NCI-H1092 treated with DMSO at 0.1 percent for 48 hours (cell line): ENCODE measurements at places on chromosomes 3 and 15.

GRCh38 chr3:116433552-116433951, 11.7 kb downstream of the LSAMP start:
- no peak for DNase-seq

DNA sequence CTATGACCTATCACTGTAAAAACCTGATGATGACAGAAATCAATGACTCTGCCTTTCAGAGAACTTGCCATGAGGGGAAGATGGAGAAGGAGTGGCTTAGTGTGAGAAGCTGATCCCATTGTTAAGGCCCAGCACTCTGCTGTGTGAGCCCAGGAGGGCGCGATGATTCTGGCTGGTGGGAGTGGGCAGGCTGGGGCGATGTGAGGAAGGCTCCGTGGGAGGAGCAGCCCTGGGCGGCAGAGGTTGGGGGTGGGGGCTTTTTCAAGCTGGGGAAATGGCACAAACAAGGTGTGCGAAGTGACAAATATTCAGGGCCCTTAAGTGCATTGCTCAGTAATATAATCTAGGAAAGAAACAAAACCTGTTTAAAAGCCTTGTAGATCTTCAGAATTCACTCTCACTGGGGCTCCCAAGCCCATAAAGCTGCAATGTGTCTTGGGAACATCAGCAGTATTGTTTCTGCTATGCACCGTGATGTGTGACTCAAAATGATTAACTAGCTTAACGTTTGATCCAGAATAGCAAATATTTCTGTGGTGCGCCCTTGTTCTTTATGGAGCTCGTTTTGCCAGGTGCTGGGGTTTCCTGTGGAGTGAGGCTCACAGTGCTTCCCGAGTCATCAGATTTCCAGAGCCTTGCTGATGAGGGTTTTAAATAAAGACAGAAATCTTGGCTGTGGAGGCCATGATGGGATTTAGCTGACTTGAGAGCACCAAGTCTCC, 141.0 kb downstream of the CHDH start:
- peak; percentile 15 for DNase-seq

- DNase-seq: peak; percentile 22
These were observed 283.8 kb downstream of the C3orf38 start for GRCh38 chr3:88433568-88433967.

- DNase-seq: no peak
These were observed 37.6 kb downstream of the TMCC1 start for GRCh38 chr3:129855832-129856419.

GRCh38 chr15:63715818-63716217, 117.9 kb downstream of the HERC1 start:
- no peak for DNase-seq

GRCh38 chr3:172142051-172142863, 102.9 kb downstream of the FNDC3B start:
- DNase-seq: no peak

GRCh38 chr3:138043266-138044029, 33.5 kb downstream of the CLDN18 start:
- no peak for DNase-seq

- DNase-seq: peak; percentile 66
These were observed 637.9 kb downstream of the NLGN1 start for GRCh38 chr3:174035328-174035886.
